Suppressor macrophage (primary cell): ENCODE measurements at places on chromosomes 3 and 15.

GRCh38 chr15:101578443-101578894, 73.7 kb downstream of the TM2D3 start:
- peak; percentile 41 for DNase-seq

DNA sequence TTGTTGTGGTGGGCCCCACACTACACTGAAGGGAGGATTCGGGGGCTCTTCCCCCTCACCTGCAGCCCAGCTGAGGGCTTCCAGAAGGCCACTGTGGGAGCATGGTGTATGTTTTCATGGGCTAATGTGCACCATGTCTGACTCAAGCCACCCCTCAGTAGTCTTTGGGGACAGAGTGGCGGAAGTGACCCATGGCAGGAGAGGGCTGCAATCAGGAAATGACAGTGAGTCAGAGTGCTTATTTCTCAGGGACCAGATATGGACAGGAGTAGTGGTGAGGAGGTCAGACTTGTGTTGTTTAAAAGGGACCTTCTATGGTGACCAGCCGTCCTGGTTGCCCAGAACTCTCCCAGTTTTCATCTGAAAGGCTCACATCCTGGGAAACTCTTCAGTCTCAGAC, 32.8 kb upstream of the SLC9A9 start:
- DNase-seq, result peak; percentile 63

DNA sequence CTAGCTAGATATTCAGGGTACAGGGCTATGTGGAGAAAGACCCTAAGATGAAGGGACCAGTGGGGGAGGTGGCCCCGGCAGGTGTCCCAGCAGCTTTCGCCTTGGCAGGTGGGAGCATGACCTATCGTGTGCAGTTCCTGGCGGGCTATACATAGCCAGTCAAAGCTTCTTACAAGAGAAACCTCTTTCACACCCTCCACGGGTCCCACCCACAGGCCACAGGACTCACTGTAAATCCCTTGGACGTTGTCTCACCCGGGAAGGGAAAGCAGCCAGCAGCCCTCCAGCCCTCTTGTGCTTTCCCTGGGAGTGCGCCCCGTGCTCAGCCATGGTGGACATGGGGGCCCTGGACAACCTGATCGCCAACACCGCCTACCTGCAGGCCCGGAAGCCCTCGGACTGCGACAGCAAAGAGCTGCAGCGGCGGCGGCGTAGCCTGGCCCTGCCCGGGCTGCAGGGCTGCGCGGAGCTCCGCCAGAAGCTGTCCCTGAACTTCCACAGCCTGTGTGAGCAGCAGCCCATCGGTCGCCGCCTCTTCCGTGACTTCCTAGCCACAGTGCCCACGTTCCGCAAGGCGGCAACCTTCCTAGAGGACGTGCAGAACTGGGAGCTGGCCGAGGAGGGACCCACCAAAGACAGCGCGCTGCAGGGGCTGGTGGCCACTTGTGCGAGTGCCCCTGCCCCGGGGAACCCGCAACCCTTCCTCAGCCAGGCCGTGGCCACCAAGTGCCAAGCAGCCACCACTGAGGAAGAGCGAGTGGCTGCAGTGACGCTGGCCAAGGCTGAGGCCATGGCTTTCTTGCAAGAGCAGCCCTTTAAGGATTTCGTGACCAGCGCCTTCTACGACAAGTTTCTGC, 15.0 kb downstream of the GRK7 start:
- no peak for DNase-seq

DNA sequence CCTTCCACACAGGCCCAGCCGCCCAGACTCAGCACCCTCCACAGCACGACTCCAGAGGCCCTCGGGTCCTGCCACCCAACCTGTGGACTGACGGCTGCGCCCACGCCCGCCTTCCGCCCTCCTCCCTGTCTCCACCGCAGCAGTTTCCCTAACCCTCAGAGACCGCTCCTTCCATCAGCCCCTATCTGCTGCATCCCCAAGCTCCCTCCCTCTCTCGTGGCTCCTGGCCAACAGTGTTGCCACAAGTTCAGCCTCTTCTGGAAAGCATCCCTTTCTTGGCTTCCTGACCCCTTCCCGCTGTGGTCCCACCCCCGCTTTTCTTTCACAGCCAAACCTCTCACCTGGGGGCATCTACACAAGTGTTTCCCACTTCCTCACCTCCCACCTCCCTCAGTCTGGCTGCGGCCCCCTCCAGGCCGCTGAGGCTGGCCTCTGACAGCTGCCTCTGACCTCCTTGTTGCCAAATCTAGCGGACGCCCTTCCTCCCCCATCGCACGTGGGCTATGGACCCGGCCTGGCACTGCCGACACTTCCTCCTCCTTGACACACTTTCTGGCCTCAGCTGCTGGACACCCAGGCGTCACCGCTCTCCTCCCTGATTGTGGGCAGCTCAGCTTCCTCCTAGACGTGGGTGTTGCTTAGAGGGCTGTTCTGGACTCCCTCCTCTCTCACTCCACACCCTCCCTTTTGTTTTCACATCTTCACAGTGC, 168.8 kb upstream of the TLE3 start:
- peak; percentile 99 for DNase-seq

GRCh38 chr3:65883613-65884012, 155.1 kb downstream of the MAGI1 start:
- DNase-seq, result no peak

- DNase-seq, result no peak
Measured at GRCh38 chr15:28921336-28921735, 35.6 kb downstream of the APBA2 start.

DNA sequence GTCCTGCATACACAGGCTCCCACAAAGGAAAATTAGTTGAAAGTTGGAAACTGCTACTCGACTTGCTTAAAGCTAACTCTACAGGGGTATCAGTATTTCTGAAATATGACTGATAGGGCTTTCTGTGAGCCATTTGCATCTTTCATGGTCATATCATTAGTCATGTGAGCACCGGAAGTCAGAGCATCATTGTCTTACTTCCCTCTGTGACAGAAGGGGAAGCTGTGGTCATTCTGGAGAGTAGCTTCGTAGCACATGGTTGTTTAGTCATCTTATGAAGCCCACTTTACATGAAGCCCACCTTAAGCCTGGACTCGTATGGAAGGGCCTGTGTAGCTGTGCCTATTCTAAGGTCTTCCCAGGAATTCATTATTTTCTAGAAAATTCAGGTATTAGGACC, 69.0 kb downstream of the COL6A5 start:
- DNase-seq, result peak; percentile 55

DNA sequence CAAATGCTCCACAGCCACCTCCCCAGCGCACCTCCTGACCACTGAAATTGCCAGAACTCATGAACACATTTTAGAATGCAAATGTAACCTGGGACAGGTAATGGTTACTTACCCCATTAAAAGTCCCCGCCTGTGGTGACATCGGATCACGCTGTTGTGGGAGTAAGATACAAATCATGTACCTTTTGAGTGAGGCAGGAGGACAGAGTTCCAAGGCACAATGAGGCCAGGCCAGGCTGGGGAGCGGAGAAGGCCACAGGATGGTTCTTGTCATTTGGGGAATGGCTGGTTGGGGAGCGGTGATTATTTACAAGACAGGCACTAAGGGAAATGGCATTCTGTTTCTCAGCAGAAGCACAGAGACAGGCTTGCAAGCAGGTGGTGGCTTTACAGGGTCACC, 490.0 kb downstream of the EDEM1 start:
- no peak for DNase-seq

DNA sequence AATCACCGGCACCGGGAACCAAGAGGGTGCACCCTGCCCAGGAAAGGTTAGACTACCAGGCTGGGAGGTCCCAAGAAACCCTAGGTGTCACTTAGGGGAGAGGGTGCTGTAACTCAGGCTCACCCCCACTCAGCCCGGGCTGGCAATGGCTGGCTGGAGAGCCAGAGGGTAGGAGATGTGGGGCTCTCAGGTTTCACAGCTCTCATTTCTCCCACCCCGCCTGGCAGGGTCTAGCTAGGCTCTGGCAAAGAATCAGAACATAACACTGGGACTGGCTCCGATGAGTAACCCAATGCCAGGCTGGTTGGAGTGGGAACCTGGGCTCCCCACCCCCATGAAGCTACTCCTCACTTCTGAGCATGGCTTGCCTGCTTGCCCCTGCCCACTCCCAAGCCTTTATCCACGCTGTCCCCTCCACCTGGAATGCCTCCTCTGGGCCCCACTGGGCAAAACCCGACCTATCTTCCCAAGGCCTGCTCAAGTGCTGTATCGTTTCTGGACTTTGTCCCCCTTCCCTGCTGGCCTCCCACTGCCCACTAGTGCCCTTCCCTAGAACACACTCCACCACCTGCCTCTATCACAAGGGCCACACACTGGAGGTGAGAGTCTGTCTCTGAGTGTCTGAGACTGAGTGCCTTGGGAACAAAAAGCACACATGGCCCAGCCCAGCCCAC, 2.0 kb downstream of the CIB2 start:
- DNase-seq, result no peak

DNA sequence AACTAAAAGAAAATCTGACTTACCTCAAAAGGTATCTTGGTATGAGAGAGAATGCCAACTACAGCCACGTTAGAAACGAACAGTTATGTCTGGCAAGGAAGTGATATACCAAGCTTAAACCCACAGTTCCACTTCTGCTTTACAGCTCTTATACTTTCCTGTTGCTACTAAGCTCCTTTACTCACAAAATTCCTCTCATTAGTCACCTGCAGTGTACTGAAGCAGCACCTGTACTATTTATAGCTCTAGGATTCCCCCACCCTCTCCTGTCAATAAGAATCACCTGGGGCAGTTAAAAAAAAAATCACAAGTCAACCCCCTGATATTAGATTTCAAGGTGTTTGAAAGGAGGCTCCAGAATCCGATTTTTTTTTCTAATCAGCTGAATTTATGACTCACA, 2.9 kb upstream of the TMEM266 start:
- DNase-seq, result peak; percentile 64

GRCh38 chr3:53617893-53618523, 123.6 kb downstream of the CACNA1D start:
- DNase-seq, result no peak

- DNase-seq, result no peak
Measured at GRCh38 chr15:47908950-47909670, 191.8 kb downstream of the SEMA6D start.

- DNase-seq, result peak; percentile 91
Measured at GRCh38 chr15:51776952-51777569, 25.7 kb downstream of the TMOD2 start.

GRCh38 chr15:98226578-98226977, 266.1 kb downstream of the ARRDC4 start:
- no peak for DNase-seq

DNA sequence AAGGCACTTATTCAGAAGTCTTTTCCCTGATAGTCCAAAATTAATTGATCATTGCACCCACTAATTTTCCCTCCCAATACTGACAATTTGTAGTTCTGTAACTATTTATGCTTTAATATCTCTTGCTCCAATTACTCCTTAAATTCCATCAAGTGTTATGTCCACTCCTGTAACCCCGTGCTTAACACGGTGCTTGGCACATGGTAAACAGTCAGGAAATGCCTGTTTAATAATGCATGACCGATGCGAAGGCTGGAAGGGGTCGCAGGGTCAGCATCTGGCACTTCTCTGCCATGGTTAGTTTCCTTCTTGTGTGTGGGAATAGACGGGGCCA, 553 bp upstream of the SEC22A start:
- DNase-seq, result peak; percentile 1

- no peak for DNase-seq
Measured at GRCh38 chr15:29244544-29244943, 25.1 kb downstream of the NSMCE3 start.

DNA sequence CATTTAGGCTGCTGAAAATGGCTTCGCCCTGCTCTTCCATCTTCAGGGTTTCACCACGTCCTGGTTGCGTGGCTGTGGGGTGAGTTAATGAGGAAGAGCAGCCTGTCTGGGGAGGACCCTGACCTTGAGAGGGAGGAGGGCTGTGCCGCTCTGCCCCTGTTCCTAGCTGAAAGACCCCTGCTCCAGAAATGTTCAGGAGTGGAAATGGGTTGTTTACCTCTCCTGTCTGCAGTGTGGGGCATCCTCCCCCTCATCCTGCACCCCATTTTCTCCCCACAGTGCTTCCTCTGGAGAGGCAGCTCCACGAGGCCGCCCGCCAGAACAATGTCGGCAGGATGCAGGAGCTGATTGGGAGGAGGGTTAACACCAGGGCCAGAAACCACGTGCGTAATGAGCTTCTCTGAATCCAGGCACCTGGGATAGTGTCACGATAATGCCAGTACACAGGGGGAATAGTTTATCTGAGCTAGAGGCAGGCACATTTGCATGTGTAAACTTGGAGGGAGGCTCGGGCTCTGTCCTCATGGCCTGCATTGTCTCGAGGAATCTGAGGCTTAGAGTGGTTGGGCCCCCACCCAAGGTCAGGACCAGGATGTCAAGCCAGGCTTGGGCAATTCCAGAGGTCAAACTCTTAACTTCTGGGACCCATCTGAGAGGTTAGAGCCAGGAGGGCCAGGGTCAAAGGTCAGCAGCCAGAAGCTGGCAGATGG, 4.0 kb downstream of the ANKDD1A start:
- DNase-seq, result no peak

GRCh38 chr15:59556380-59556779, 55.2 kb upstream of the GCNT3 start:
- no peak for DNase-seq

GRCh38 chr3:149393345-149394160, 16.1 kb upstream of the TM4SF1 start:
- peak; percentile 72 for DNase-seq

DNA sequence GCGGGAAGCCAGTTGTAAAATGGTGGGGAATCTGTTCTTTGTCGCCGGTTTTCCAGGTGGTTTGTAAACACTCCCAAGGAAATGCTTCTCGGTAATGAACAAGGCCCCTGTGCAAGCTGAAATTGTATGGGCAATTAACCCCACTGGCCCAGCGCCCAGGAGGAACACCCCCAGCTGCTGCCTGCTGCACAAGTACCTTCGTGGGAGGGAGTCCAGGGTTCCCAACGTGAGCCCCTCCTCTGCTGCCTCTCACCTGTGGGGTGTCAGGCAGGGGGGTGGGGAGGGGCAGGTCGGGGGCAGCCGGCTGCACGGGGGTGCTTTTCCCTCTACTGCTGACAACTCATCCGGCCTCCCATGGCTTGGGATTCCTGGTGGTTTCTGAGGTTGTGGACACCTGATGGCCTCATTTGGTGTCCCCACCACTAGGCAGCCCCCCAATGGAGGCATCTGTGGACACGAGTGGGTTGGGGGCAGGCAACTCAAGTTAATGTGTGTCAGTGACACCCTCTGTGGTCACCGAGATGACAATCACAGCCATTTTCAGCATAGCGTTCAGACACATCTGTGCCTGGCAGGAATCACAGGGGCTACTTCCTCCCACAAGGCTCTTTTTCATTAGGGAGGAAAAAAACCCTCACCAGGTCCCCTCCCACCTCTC, 35.6 kb upstream of the PRR23E start:
- DNase-seq, result no peak

- DNase-seq, result no peak
Measured at GRCh38 chr15:48802257-48802656, 8.6 kb downstream of the CEP152 start.

DNA sequence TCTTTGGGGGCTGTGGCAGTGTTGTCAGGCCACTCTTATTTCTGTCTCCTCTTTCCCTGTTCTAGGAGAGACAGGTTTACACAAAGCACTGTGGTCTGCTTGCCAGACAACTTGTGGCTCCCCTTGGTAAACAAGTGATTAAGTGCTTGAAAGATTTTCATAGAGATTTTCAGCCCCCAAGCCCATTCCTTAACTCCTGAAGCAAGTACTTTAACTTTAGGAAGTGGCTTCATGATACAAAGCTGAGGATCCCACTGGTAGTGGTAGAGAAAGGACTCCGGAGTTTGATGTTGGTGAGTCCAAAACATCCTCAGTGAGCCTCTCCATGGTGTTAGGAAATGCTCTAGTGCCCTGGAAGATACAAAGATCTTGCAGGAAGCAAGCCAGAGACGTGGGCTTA, 12.0 kb downstream of the ZBTB38 start:
- no peak for DNase-seq

GRCh38 chr15:82165948-82166376, 96.6 kb downstream of the EFL1 start:
- DNase-seq, result no peak

- DNase-seq, result peak; percentile 58
Measured at GRCh38 chr15:70141376-70142071, 43.8 kb upstream of the TLE3 start.
